ENCODE measurements at places on chromosomes 1 and 21.

GRCh38 chr1:25028587-25028906, 98.5 kb upstream of the RUNX3 start:
- no peak for DNase-seq

- no peak for DNase-seq
Observed at GRCh38 chr1:1433804-1434130, 1.7 kb upstream of the VWA1 start.

GRCh38 chr1:236465231-236465958, 58.4 kb upstream of the LGALS8 start:
- DNase-seq = peak; percentile 30

DNA sequence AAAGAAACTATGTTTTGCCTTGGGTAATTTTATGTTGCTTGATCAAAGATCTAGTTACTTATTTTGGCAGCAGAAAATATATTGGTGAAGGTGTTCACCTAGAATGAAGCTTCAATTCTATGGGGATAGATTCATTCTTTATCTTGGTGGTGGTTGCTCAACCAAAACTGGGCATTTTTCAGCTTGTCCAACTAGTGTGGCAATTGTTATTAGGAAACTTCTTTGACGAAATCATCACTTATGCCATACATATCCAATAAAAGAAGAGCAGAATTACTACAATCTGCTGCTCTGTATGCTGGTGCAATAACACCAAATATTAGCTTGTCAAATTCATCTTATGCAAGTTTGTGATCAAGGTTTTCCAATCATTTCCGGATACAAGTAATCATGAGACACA, 26.8 kb upstream of the TMPRSS15 start:
- no peak for DNase-seq

GRCh38 chr1:193448682-193449461, 262.5 kb upstream of the B3GALT2 start:
- DNase-seq = no peak

DNA sequence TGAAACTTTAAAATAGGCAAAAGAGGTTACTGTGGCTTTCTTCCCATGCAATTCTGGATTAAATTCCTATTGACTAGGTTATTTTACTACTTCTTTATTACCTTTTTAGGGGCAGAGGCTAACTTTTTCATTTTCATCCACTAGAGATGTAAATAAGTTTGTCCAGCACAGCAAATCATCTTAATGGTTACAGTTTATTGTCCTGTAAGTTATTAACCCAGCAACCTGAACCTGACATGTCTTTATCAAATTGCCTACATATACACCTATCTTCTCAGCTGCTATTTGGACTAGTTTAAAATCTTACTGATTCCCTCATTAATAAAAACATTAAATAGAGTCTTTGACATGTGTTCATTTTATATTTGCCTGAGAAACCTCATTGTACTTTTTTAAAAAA, 6.9 kb upstream of the SCYL3 start:
- no peak for DNase-seq

- peak; percentile 24 for DNase-seq
Observed at GRCh38 chr1:24150234-24151174, 7.6 kb upstream of the IL22RA1 start.

- no peak for DNase-seq
Observed at GRCh38 chr1:5617546-5617945, 374.7 kb downstream of the NPHP4 start.

DNA sequence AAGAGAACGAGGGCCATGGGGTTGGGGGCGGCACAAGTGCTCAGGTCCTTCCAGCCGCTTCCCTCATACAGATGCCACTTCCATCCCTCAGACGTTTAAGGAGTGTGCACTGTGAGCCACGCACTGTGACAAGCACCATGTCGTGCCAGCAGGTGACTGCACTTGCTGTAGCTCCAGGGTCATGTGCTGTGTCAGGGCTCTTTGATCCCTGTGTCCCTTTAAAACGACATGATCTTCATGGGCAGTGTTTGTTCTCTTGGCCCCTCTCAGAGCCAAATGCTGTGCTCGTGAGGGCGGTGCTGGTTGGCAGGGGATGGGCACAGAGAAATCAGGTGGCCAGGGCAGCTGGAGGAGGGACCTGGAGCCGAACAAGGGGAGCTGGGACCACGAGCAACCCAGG, 19.9 kb downstream of the IL10RB start:
- no peak for DNase-seq

DNA sequence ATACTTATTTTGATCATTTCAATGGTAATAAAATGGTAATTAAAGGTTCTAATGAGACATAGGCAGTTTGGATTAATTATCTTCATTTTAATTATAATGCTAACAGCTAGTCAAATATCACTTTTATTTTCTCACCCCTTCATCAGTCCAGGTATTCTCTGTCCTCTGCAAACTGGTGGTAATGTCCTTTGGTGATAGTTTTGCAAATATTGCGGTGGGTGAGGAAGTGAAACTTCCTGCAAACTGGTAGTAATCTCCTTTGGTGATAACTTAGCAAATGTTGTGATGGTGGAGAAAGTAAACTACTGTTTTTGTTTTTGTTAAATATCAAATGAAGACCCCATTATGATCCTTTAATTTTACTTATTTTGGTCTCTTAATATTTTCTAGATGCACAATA, 209.0 kb downstream of the AMY1C start:
- DNase-seq = no peak

DNA sequence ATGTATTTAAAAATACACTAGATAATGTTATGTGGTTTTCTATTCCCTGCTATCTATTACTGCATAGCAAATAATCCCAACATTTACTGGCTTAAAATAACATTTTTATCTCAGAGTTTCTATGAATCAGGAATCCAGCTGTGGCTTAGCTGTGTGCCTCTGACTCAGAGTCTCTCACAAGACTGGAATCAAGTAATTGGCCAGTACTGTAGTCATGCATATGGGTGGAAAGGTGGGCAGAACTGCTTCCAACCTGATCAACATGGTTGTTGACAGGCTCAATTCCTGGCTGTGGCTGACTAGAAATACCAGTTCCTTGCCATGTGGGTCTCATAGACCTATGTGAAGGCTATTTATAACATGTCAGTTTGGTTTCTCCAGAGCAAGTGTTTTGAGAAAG, 131.8 kb downstream of the PDE4B start:
- DNase-seq = no peak

DNA sequence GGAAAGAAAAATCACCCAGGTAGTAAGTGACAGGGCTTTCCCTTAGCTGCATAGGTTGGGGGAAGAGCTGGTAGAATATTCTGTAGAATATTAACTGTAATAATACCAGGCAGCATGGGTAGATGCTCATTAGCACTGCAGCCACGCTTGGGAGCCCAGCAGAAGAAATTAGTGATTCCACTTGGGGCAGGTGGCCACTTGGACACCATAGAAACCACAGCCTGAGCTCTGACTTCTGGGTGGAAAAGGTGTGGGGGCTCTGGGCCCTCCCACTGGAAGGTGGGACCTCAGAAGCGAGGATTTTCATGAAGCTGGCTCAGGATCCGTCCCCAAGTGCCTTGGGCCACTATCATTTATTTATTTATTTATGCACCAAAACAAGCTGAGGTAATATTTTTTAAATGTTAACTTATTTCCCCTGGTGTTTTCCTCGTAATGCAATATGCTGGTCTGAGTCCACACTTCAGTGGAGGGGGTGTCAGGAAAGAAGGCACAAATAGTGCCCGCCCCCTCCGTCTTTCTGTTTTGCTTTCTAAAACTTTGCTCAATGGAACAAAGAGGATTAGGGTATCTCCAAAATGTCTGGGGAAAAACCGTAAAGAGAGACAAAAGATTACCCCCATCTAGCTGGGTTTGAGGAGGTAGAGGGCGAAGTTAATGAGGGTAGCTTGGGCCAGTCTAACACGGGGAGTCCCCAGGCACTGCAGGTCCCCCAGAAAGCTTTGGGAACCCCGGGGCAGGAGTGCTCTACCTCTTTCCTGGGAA, 75.2 kb upstream of the GADD45A start:
- DNase-seq = no peak

GRCh38 chr21:39316729-39317128, 3.3 kb upstream of the BRWD1 start:
- DNase-seq = no peak

DNA sequence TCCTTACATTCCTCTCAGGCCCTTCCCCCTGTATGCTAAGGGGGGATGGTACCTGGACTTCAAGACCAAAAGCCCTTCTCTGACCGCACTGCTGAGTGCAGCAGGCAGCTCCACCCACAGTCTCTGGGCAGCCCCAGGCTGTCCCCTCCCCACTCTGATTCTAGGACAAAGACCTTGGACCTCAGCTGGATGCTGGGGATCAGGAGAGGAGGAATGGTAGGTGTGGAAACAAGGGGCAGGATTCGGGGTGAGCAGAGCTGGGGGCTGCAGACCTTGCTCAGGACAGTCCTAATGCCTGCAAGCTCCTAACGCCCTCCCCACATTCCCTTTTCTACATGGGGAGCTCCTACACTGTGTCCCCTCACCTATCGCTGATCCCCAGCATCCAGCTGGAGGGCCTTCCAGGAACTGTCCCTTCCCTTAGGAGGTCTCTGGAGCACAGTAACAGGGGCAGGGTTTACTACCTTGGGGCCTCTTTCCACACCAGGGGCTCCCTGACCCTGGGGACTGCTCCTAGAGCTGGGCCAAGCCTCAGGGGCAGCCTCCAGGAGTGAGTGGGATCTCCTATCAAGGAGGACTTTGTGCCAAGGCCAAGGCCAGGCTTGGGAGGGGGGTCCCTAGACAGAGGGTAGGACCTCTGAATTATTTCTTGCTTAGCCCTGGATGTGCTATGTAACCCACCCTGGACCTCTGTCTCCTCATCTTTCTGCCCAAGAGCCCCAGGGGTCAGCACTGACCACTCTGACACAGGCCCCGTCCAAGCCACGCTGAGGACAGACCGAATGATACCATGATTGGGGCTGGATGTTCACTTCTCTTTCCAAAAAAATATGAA, 5.6 kb downstream of the CLDN19 start:
- no peak for DNase-seq

DNA sequence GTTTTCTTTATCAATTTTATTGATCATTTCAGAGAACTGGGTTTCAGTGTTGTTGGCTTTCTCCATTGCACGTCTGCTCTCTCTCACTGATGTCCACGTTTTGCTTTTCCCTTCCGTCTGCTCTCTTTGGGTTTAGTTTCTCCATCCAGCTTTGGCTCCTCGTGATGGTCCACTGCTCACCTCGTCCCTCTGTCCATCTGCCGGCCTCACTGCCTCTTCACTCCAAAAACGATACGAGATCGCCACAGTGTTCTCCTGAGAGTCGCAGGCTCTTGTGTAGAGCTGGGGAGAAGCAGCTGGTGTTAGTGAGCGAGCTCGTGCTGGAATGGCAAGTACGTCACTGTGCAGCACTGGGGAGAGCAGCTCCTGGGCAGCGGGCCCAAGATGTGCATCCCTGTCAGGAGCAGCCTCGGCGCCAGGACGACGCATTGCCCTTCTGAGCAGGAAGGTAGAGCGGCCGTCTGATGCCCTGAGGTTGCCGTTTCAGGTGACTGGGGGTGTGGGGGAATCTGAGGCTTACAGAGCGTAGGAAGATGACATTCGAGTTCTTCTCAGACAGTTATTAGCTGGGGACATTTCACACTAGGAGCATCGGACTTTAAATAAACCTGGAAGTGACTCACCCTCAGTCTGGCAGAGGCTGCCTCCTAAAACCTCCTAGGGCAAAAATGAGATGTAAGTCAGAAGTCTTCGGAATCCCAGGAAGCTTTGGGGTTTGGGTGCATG, 31.4 kb upstream of the PCBP3 start:
- no peak for DNase-seq

DNA sequence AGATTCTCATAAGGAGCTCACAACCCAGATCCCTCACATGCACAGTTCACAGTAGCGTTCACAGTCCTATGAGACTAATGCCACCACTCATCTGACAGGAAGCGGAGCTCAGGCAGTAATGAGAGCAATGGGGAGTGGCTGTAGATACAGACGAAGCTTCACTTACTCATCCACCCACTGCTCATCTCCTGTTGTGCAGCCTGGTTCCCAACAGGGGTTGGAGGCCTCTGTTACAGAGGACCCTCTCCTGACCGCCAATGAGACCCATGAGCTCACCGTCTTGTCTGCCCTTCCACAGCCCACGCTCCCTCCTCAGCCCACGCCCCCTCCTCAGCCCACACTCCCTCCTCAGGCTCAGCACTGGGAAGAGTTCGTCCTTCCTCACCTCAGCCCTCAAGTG, 39.6 kb downstream of the RSPH1 start:
- no peak for DNase-seq
